AG09309 (cell line): ENCODE measurements at places on chromosomes 4 and X.
A peak's percentile ranks its signal among the peaks of the same experiment; 100 is the strongest.

DNA sequence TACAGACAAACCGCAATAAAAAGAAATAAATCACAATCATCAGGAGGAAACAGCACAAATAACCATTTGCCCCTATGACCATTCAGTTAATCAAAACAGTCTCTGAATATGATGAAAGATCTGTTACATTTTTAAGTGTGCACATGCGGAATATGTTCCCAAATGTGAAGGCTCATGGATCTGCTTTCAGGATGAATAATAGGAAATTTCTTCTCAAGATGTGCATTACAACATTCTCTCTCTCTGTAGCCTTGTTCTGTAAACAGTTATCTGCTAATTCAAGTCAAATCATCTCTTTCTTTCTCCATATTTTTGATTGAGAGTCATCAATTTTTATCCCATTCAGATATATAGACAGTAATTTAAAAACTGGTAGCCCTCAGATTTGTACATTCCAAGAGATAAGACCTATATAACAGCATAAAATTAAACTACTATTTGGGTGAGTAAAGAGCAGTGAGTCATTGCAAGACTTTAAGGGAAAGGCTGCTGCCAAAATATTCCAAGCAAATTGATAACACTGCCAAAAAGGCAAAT is 433.9 kb upstream of the ATOH1 start:
- no peak for DNase-seq

GRCh38 chrX:112760697-112761096 is 79.9 kb downstream of the AMOT start:
- no peak for DNase-seq

- DNase-seq: no peak
Observed at GRCh38 chr4:60637976-60638375, 562.1 kb upstream of the ADGRL3 start.

DNA sequence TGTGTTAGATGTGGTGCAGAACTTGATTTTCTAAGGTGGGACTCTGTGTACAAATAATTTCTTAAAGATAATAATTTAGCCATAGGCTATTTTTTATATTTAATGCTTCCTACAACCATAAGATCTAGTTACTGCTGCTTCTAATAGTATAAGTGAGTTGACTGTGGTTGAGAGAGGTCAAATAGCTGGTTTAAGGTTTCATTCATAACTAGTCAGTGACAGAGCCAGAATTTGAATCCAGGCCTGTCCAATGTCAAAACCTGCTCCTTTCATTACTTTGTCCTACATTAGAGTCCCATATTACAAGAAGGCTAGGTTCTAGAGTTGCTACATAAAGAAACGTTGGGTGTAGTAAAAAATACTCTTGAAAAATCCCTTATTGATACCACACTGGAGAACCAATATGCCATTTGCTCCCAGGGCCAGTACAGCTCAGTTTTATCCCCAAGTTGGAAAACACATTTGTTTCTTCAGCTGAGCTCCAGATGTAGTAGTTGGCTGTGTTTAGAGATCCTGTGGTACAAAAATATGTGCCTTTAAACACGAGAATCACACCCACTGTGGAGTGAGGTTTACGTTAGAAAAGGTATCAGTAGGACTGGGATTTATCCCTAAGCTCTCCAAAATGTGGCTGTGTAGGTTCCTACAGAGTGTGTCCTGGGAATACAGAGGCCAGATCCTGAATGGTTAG is 84.3 kb downstream of the REPS2 start:
- no peak for DNase-seq

GRCh38 chrX:94850811-94851210 is 1176.8 kb downstream of the FAM133A start:
- DNase-seq: no peak

GRCh38 chrX:133815496-133815895 is 169.9 kb downstream of the GPC3 start:
- DNase-seq: no peak

- DNase-seq: no peak
Observed at GRCh38 chr4:106315476-106315967, 487 bp downstream of the TBCK start.

GRCh38 chr4:39062094-39062769 is at the start of gene KLHL5:
Gene KLHL5 (plus strand): TSS chr4:39062232. CDS start chr4:39062653, 421 bp downstream.
- no peak for DNase-seq

DNA sequence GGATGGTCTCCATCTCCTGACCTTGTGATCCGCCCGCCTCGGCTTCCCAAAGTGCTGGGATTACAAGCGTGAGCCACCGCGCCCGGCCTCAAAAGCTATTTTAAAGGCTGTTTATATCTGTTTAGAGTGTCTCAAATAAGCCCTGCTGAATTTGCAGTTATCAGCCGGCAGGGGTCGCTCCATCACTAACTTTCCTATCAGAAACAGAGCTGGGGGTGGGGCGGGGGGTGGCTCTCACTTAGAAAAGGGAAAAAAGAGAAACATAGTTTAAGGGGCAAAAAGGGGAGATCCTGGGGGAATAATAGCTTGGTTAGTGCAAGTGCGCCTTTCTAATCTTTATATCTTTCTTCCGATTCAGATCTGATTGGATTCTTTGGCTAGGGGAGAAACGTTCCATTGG is 450.7 kb downstream of the UBE2NL start:
- DNase-seq: no peak

- no peak for DNase-seq
Observed at GRCh38 chrX:45778616-45779015, 577.9 kb upstream of the DIPK2B start.

- no peak for DNase-seq
Observed at GRCh38 chr4:183765251-183765911, 106.3 kb downstream of the TRAPPC11 start.

GRCh38 chrX:50211510-50211909 is 6.9 kb downstream of the CCNB3 start:
- DNase-seq: no peak

- no peak for DNase-seq
Observed at GRCh38 chr4:102216666-102217065, 128.6 kb downstream of the SLC39A8 start.

DNA sequence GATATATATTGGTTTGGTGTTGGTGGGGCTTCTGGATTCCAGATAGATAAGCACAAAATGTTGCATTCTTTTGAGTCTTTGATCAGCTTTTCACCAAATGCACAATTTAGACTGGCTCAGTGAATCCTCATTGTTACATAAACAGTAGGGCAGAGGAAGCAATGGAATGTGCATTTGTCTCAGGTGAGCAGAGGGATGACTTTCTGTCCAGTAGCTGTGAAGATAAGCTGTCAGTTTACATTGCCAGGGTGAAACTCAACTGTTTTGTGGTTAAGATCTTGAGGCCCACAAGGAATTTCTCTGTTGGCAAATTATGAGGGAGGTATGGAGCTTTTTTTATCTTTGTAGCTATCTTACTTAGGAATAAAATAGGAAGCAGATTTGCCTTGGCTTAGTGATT is 168.0 kb downstream of the GALNTL6 start:
- DNase-seq: no peak

DNA sequence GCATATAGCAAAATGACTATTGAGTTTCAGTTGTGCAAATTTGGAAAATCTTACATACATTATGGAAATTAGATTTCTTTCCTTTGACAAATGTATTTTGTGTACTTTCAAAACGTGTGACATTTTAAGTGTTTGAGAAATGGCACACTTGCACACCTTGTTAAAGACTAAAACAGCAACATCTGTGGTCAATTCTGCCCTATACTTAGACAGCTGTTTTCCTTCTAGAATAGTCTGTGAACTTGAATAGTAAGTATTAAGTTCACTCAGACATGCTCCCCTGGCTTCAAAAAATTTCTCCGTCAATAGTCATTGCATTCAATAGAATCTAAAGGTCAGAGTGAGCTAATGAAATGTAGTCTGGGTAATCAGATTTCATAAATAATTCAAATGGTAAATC is 21.7 kb upstream of the TBC1D9 start:
- DNase-seq: no peak

GRCh38 chr4:3485011-3485791 is 22.1 kb downstream of the DOK7 start:
- DNase-seq: no peak

- DNase-seq: no peak
Observed at GRCh38 chr4:137952116-137952515, 290.0 kb downstream of the SLC7A11 start.

GRCh38 chr4:111689214-111689613 is 456.0 kb upstream of the FAM241A start:
- DNase-seq: peak; percentile 28

DNA sequence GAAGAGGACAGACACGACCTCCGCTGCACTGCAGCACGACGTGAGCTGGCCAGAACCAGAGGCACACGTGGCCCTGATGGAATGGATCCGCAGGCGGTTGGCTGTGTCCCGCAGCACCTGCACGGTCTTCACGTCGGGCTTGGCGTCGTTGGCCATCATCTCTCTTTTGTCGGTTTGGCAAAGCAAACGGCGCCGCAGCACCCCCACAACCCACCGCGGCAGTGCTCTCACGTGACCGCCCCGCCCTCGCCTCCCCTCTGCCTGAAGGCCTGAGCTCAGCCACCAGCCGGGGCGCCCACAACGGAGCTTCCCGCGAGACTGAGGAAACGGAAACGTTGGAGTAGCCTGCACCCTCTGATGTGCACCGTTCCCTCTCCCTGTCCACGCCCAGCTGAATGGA is at the start of gene TKTL2:
TSS of gene TKTL2 (minus strand) at position 179 of the 400 bp plus-strand sequence. CDS start at position 159, 20 bp downstream.
- DNase-seq: no peak

- DNase-seq: no peak
Observed at GRCh38 chr4:19736968-19737756, 514.5 kb upstream of the SLIT2 start.

DNA sequence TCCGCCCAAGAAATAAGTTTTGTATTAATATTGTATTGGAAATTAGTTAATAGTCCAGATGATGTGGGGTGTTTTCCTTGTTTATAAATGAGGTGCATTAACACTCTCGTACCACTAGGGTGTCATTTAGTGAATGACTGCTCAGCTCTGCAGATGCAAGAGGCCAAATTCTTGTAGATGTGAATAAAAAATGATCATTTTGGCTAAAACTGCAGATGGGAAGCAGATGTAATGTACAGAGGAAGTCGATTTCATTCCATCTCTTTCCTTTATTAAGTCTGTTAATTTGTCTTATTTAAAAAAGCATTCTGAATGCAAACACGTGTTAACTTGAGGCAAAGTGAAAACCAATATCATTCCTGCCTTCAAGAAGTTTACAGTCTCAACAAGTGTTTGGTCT is 108.1 kb downstream of the DHX15 start:
- no peak for DNase-seq

DNA sequence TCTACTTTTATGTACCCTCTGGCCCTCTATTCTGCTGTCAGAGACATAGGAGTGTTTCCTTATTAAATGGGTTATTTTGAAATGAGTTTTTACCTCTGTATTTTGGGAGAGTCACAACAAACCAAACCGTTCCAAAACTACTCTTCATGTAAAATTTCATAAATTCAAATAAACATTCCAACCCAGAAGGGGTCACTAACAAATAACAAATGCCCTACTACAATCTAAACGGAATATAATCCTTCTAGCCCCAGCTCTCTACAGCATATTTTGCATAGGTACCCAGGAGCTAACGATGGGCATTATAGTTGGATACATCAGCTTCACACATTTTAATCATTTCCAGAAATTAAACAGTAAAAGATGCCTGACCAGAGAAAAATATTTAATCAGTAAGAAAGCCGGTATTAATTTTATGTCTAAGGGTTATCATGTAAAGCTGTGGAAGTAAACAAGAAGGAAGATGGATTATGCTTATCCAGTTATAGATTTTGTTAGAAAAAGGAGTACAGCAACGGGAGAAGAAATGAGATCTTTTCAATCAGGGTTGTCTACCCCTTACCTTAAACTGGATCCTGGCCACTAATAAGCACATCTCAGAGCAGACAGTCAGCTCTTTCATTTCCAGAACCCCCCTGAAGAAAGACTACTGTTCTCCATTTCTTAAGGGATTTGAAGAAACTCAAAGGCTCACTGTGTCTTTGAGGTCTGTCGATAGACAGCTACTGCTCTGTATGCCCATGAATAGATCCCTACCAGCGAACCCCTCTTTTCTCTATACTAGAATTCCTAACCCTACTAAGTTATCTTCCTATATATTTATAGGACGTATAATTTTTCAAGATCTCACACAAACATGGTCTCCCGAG is 1.2 kb downstream of the UGDH start:
- DNase-seq: no peak

- DNase-seq: no peak
Observed at GRCh38 chrX:40527543-40527942, 53.2 kb upstream of the ATP6AP2 start.

- no peak for DNase-seq
Observed at GRCh38 chr4:139633661-139634060, 32.0 kb upstream of the MGST2 start.

DNA sequence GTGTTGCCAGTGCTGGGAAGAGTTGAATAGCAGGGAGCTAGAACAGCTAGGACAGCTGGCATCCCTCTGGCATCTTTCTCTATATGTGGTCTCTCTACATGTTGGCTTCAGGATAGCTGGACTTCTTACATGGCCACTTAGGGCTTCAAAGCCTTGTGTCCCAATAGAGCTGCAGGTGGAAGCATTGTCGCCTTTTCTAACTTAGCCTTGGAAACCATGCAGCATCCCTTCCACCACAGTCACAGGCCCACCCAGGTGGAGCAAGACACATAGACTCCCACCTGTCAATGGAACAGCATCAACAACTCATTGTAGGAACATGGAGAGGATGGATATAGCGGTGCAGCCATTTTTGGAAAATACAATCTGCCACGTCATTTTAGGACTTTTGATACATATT is 149.0 kb downstream of the AASDH start:
- no peak for DNase-seq

- peak; percentile 17 for DNase-seq
Observed at GRCh38 chr4:67879486-67879885, 4.3 kb downstream of the TMPRSS11D start.

DNA sequence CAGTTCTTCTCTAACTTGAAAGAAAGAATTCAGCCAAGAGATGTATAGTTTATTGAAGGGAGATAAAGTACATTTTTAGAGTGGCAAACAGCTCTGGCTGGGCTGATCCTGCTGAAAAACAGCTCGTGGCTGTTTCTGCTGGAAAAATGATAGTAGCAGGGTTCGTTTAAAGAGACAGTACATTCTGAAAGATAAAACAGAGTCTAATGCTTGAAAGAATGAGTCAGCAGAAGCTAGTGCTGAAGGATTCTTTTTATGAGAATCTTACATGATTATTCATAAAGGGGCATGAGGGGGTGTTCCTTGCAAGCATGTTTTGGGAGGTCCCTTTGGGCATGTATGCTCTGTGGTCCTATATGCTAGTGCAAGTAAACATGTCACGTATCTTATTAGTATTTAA is 790.0 kb downstream of the PCDH18 start:
- DNase-seq: no peak

DNA sequence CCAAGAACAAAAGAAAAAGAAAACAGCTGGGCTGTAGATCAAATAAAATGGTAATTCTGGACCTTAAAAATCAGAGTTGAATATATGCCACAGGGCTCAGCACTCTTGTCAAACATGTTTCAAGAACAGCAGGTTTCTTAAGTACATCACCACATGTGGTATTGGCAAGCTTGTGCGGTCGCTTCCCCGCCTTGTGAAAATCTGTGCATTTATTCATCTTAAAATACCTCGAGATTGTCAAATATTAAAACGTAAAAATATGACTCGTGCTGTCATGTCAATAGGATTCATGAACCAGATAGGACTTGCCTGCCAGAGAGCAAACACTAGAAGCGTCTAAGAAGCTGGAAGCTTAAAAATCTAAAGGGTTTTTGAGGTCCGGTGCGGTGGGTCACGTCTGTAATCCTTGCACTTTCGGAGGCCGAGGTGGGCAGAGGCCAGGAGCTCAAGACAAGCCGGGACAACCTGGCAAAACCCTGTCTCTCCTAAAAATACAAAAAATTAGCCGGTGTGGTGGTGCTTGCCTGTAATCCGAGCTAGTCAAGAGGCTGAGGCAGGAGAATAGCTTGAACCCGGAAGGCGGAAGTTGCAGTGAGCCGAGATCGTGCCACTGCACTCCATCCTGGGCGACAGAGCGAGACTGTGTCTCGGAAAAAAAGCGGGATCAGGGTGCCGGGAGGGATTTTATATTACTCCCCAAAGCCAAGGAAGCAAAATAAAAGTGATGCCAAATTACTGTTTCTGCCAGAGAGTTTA is 40.2 kb upstream of the TMEM154 start:
- DNase-seq: no peak
